Glutamatergic neuron (in vitro differentiated cells): ENCODE measurements at places on chromosomes 2 and 18. TPM values are rescaled to one million over a fixed set of nuclear protein-coding genes. Genes with fewer than 3 reads are reported as not detected.

DNA sequence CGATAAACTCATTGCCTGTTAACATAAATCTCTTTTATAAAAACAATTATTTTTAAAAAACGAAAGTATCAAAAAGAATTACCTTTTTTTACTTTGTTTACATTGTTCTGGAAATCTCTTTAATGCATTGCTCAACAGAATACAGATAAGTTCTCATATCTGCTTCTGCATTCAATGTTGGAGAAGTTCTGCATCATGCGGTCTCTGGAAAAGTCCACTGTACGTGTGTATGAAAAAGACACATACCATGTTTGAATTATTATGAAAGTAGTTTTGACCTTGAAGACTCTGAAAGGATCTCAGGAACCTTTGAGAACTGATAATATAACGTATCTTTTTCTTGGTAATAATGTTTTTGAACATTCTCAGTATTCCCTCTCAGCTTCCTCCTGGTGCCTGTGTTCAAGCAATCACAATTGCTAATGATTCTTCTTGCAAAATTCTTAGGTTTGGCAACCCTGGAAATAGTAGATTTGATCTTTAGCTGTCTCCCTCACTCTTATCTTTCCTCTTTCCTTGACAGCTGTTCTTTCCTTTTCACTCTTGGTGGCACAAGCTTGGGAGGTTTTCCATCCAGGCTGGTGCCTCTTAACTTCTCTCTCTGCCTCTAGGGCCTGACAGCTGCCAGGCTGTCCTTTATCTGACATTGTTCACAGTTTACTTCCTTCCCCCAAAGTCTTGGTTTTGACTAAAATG is 12.4 kb upstream of the IL1R1 start:
- H3K27me3 ChIP-seq = no peaks in the 10 kb centered on the region
- H3K4me3 ChIP-seq = no peak overlapping the region
- no peak overlapping the region for H3K27ac ChIP-seq
- DNase-seq = no peak
- no peaks in the 10 kb centered on the region for H3K4me1 ChIP-seq

GRCh38 chr18:48590678-48591077 is 51.8 kb downstream of the CTIF start:
- H3K4me3 ChIP-seq = no peak overlapping the region
- no peak for DNase-seq
- H3K36me3 ChIP-seq = peaks cover under 1% of the 10 kb centered on the region
- no peak overlapping the region for H3K27ac ChIP-seq
- H3K27me3 ChIP-seq = peaks cover 7% of the 10 kb centered on the region
- peaks cover 27% of the 10 kb centered on the region for H3K4me1 ChIP-seq

Gene C1QL2
- total RNA-seq = not detected

Gene STARD6
- total RNA-seq = not detected

GRCh38 chr2:35000453-35000852 is 1355.1 kb upstream of the CRIM1 start:
- H3K4me3 ChIP-seq = no peak overlapping the region
- H3K36me3 ChIP-seq = no peaks in the 10 kb centered on the region
- no peak overlapping the region for H3K27ac ChIP-seq
- DNase-seq = no peak

Gene AQP12A
- total RNA-seq = not detected

GRCh38 chr2:147025646-147026585 is 818.9 kb upstream of the ACVR2A start:
- no peaks in the 10 kb centered on the region for H3K27me3 ChIP-seq
- H3K27ac ChIP-seq = no peak overlapping the region
- no peak overlapping the region for H3K4me3 ChIP-seq
- no peak for DNase-seq
- peaks cover 4% of the 10 kb centered on the region for H3K4me1 ChIP-seq
